ENCODE measurements at places on chromosomes 7 and 10.

DNA sequence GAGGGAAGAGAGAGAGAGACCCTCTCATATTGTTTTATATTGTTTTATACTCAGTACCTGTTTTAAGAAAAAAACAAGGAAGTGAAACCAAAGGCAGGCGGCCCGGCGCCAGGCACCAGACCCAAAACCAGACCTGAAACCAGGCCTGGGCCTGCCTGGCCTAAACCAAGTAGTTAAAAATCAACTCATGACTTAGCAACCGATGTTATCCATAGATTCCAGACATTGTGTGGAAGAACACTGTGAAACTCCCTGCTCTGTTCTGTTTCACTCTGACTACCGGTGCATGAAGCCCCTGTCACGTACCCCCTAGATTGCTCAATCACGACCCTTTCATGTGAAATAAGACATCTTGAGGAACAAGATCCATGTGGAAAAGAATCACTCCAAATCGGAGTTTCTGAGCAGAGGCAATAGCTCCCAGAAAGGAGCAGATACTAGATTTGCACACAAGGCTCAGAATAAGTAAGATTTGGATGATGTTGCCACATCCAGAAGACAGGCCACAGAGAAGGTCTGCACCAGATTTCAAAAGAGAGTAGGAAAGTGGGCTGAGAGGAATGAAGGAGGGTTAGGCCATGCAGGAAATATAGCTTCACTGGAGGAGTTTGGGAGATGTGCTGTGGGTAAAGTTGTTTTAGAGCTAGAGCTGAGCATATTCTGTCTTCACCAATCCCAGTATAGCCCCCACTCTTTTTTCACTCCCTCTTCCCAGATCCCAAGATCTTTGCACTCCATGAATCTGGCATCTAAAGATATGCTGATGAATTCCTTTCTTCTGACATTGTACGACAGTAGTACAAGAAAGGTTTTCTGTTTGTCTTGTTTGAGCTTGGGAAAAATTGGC lies 8.8 kb upstream of the ZNF248 start:
- no peak for DNase-seq

- DNase-seq = no peak
These were observed 760.0 kb upstream of the SORCS1 start for GRCh38 chr10:107924458-107924857.

DNA sequence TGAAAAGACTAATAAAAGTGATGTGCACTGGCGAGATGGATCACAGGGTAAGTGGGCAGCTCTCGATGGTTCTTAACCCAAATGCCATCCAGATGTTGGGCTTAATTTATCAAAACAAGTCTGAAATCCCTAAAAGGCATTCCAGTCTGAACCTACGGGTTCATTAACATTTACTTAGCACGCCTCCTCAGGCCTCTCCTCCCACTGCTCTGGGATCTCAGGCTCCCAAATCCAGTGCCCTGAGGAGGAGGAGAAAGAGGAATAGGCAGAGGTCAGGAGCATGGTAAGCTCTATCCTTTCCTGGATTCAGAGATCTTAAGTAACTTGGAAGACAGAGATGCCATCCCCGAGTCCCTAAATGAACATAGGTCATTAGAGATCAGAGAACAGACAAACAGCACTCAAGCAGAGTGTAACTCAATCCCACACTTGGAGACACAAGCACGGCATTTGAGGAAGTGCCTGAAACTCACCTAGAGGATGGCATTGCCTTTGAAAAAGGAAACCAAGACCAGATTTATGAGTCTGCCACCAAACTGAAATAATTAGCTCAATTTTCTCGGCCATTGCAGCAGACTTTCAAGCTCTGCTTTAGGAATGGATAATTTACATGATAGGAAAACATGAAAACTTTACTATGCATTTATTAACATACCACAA lies 140.9 kb downstream of the CXCL12 start:
- no peak for DNase-seq

GRCh38 chr7:114047889-114048288 lies 129.1 kb upstream of the PPP1R3A start:
- DNase-seq = no peak

DNA sequence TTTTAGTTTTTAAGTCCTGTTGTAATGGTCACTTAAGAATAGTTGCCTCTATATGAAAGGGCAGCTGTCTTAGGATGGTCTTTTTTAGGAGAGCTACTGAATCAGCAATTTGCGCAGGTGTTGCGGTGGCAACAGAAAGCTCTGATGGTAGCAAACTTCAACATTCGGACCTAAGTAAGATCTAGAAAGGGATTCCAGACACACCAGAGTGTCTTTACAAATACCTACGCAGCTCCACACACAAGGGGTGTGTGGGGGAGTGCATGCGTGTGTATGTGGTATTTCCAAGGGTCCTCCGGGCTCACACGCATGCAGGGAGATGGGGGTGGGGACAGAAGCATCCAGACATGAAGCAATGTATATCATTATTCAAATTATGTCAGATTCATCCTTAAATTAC lies 438.6 kb upstream of the MGMT start:
- DNase-seq = no peak

GRCh38 chr10:87838650-87839049 lies 20.6 kb upstream of the ATAD1 start:
- DNase-seq = no peak

DNA sequence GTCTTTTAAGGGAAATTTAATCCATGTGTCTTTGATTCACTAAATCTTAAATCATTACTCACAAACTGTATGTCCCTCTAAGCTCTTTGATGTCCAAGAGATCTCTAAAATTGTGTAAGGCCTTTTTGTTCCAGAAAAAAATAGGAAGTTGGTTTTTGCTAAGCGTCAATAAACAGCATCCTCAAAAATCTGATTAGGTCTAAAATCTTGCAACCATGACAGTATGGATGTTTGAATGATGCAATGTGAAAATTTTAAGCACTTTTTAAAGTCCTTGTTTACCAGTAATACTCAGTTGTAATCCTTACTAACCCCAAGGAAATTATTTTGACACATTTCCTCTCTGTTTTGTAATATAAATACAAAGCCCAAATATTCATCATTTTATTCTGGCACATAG lies 6.8 kb downstream of the MET start:
- DNase-seq = no peak

- no peak for DNase-seq
These were observed 28.3 kb upstream of the SVOPL start for GRCh38 chr7:138729444-138729843.

- no peak for DNase-seq
These were observed 151.2 kb upstream of the PCBD1 start for GRCh38 chr10:71039551-71039950.

Data from NCI-H446 (cell line).